Right atrium auricular region (tissue), 2 donors: ENCODE measurements at places on chromosomes 5 and 9. TPM values are rescaled to one million over a fixed set of nuclear protein-coding genes. Genes with fewer than 3 reads are reported as not detected.

HMMR gene
- total RNA-seq, result 2.0 TPM

HTR1A gene
- not detected for total RNA-seq

KIAA1958 gene
- 4.1 TPM for total RNA-seq

C1QTNF3 gene
- 2.0 TPM for total RNA-seq

- peak; percentile 73 for DNase-seq
- H3K4me1 ChIP-seq, result no peaks in the 10 kb centered on the region
- no peak overlapping the region for H3K4me3 ChIP-seq
- H3K36me3 ChIP-seq, result peaks cover 4% of the 10 kb centered on the region
- no peaks in the 10 kb centered on the region for H3K27me3 ChIP-seq
- H3K27ac ChIP-seq, result no peak overlapping the region
These were observed 40.0 kb upstream of the CDK5RAP2 start for GRCh38 chr9:120619751-120620655.

GRCh38 chr5:59142927-59143326 lies 560.1 kb downstream of the RAB3C start:
- DNase-seq, result no peak
- H3K27me3 ChIP-seq, result no peaks in the 10 kb centered on the region
- no peak overlapping the region for H3K4me3 ChIP-seq
- no peaks in the 10 kb centered on the region for H3K4me1 ChIP-seq

DNA sequence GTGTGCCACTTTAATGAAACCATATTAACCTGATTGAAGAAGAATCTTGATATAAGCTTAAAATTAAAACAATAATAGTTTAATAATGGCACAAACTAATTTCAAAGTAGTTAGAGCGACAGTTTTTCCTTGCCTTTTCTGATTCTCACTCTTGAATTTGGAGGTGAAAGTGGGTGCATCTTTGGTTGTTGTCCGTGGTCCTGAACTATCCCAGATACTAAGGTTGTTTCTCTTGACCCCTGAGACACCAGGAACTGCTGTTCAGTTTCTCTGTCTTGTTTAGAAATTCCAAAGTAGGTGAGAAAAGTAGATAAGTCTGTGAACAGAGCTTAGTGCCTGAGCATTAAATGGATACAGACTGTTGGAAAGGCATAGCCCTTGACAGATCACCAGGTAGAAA lies 274.7 kb downstream of the FBXL7 start:
- H3K4me1 ChIP-seq, result no peaks in the 10 kb centered on the region
- H3K27me3 ChIP-seq, result no peaks in the 10 kb centered on the region
- H3K36me3 ChIP-seq, result no peaks in the 10 kb centered on the region
- no peak overlapping the region for H3K27ac ChIP-seq
- no peak for DNase-seq

RXRA gene
- total RNA-seq, result 34.5 TPM

PCDHGC4 gene
- total RNA-seq, result 1.5 TPM

DNA sequence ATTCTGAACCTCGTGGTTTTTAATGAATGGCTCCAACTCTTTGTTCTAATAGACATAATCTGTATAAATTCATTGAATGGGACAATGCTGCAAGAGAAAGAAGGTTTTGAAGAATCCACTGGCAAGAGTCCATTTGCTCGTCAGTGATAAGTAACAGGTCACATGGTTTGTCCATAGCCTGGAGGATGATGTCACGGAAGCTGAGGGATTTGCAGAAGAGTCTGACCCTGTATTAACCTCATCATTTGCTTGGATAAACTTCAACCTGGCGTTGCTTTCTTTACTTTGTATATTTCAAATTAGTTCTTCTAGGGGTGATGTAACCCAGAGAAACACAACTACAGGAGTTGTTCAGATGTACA lies 197.4 kb downstream of the GAS1 start:
- no peaks in the 10 kb centered on the region for H3K36me3 ChIP-seq
- H3K27ac ChIP-seq, result no peak overlapping the region
- H3K4me3 ChIP-seq, result no peak overlapping the region
- no peaks in the 10 kb centered on the region for H3K27me3 ChIP-seq

IL13 gene
- not detected for total RNA-seq

DNA sequence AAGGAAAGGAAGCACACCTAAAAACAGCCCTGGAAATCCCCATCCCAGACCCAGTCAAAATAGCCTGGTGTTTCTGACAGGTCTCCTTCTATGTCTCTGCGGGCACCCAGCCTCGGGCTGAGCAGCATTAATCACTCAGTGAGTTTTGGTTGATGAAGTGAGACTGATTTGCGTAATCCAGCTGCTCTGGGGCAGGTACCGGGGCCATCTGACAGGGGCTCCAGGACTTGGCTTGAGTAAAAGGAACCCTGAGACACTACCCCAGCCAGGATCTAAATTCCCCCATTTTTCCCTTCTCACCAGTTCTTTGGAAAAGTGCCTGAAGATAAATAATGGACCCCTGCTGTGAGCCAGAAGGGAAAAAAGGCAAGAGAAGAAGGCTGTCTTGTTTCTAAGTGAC lies 596 bp downstream of the SLC28A3 start:
- H3K4me1 ChIP-seq, result no peaks in the 10 kb centered on the region
- H3K27ac ChIP-seq, result peak overlapping the region; percentile 84
- no peaks in the 10 kb centered on the region for H3K36me3 ChIP-seq

DNA sequence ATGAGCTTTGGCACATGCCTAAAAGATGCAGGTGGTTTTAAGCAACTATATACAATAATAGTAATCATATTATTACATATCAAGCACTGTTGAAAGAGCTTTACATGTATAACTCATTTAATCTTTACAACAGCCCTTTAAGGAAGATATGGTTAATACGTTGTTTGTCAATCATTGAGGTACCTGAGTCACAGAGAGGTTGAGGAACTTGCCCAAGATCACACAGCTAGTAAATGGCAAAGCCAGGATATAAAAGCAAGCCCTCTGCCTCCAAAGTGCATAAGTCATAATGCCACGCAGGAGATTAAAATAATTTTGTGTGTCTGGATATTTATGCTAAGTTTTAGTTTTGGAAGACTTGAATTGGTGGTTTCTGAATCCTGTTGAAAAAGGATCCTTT lies 90.2 kb downstream of the DAPK1 start:
- no peaks in the 10 kb centered on the region for H3K36me3 ChIP-seq
- no peak overlapping the region for H3K4me3 ChIP-seq
- no peak for DNase-seq

GRCh38 chr5:127947941-127948340 lies 135.6 kb upstream of the SLC12A2 start:
- H3K4me1 ChIP-seq, result no peaks in the 10 kb centered on the region
- no peak overlapping the region for H3K4me3 ChIP-seq
- DNase-seq, result no peak
- no peak overlapping the region for H3K27ac ChIP-seq
- no peaks in the 10 kb centered on the region for H3K36me3 ChIP-seq

RELL2 gene
- 1.3 TPM for total RNA-seq

- no peak overlapping the region for H3K4me3 ChIP-seq
- H3K4me1 ChIP-seq, result no peaks in the 10 kb centered on the region
- H3K27me3 ChIP-seq, result no peaks in the 10 kb centered on the region
- peaks cover 7% of the 10 kb centered on the region for H3K36me3 ChIP-seq
- DNase-seq, result no peak
- no peak overlapping the region for H3K27ac ChIP-seq
These were observed 161.4 kb downstream of the PDZD2 start for GRCh38 chr5:31800351-31800750.

SPINK13 gene
- not detected for total RNA-seq

- no peak overlapping the region for H3K4me3 ChIP-seq
- DNase-seq, result no peak
- no peaks in the 10 kb centered on the region for H3K36me3 ChIP-seq
These were observed 161.2 kb downstream of the GNA14 start for GRCh38 chr9:77486968-77487367.

DNA sequence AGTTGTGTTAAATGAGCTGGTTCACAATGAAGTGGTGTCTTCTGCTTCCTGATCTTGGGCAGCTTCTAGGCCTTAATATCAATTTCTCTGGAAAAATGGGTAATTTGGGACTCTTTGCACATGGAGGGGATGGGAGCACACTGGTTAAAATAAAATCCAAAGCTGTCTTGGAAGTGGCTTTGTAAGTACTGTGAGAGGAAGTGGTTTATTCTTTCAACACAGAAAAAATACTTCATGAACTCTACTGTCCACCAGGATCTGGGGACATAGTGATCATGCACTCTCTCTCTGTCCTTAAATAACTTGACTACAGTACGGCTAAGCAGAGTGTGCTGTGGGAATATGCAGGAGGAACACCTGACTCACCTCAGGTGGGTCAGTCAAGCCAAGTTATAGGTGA lies 2.4 kb downstream of the PCYOX1L start:
- DNase-seq, result no peak
- no peaks in the 10 kb centered on the region for H3K36me3 ChIP-seq
- no peak overlapping the region for H3K4me3 ChIP-seq
- H3K27ac ChIP-seq, result no peak overlapping the region
